ENCODE measurements at places on chromosomes 13 and 19.
A peak's percentile ranks its signal among the peaks of the same experiment; 100 is the strongest.

DNA sequence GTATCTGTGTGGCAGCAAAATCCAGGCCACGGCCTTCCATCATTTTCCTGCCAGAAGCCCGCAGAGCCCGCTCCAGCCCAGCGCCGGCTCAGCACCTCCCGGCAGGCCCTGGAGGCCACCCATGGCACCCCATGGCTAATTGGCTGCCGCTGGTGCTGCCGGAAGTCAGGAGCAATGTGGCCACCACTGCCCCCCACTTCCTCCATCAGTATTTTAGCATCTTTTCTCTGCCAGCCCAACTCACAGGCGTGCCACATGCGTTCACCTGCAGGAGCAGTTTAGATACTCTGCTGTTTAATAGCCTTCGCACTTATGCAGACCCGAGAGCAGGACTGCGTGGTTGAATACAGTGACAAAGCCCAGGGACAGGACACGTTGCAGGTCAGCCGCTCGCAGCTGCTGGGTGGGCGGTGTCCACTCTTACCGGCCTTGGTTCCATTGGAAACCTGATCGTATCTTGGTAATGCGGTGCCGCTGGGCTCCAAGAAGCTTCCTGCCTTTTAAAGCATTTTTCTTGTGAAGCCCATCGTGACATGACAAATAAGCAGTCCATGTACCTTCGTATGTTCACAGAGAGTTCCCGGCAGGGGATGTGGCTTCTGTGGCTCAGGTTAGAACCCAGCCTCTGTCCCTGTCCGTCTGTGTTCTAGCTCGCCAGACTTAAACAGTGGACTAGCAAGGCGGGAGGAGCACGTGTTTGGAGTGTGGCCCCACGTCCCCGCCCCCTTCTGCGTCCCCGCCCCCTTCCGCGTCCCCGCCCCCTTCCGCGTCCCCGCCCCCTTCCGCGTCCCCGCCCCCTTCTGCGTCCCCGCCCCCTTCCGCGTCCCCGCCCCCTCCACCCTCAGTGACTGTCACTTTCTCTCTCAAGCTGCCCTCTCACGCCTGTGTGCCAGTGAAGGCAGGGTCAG is 162.0 kb upstream of the SOX1 start:
- peak; percentile 18 for DNase-seq

DNA sequence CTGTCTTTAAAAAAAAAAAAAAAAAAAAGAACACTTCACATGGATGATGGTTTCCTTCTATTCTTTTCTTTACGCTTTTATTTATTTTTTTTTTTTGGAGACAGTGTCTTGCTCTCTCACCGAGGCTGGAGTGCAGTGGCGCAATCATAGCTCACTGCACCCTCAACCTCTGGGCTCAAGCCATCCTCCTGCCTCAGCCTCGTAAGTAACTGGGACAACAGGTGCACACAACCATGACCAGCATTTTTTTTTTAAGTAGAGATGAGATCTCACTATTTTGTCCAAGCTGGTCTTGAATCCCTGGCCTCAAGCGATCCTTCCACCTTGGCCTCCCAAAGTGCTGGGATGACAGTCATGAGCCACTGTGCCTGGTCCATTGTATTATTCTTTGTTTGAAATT is 24.3 kb downstream of the ANKRD27 start:
- no peak for DNase-seq

GRCh38 chr19:485077-485476 is 11.2 kb upstream of the MADCAM1 start:
- DNase-seq = no peak

DNA sequence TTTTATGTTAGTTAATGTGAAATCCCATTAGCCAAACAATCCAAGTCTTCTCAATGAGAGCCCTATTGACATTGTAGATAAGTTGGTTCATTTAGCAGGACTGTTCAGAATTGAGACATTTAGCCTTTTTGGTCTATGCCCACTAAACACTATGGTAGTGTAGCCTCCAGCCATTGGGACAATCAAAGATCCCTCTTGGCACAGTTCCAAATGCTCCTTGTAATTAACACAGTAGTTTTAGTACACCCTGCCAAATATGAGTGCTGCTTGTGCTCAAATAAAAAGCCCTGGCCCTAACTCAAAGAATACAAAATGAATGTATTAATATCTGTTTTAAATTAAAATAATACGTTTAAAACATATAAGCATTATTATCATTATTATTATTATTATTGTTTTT is 15.4 kb upstream of the FAM216B start:
- no peak for DNase-seq

DNA sequence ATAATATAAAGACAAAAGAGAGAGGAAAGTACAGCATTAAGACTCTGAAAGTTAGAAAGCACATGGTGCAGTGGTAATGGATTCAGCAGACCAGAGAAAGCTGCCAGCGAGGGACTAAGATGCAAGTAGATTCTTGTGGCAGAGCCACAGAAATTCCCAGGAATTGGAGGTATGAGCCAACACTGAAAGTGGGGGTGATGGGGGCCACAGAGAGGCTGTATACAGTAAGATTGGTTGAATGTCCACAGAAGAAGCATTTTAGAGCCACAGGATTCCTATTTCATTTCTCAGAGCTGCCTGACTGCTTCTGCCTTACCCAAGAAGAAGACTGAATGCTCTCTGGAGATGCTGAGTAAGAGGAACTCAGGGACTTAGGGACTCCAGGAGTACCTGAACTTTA is 295.0 kb downstream of the LMO7 start:
- no peak for DNase-seq

- no peak for DNase-seq
Measured at GRCh38 chr19:17719730-17720400, 585 bp downstream of the MAP1S start.

GRCh38 chr13:88601949-88602348 is 930.8 kb downstream of the SLITRK5 start:
- DNase-seq = no peak

DNA sequence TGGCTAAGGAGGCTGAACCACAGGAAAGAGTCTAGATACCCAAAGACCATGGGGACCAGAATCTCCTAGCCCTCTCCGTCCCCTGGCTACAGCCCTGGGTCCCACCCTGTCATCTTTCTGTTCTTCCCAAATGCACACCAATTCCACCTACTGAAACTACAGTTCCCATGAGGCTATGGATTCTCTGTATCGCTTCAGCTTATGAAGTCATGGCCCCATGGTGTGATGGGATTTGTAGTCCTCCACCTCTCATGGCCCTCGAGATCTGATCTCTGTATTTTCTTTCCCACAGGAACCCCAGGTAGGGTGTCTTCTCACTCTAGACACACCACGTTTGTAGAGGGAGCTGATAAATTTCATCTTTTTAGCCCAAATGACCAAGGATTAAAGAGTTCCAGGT is 11.8 kb downstream of the PTPRH start:
- DNase-seq = no peak

GRCh38 chr13:110444226-110444653 is 117.3 kb downstream of the RAB20 start:
- peak; percentile 11 for DNase-seq

GRCh38 chr13:45928843-45929242 is 77.3 kb upstream of the SIAH3 start:
- no peak for DNase-seq

DNA sequence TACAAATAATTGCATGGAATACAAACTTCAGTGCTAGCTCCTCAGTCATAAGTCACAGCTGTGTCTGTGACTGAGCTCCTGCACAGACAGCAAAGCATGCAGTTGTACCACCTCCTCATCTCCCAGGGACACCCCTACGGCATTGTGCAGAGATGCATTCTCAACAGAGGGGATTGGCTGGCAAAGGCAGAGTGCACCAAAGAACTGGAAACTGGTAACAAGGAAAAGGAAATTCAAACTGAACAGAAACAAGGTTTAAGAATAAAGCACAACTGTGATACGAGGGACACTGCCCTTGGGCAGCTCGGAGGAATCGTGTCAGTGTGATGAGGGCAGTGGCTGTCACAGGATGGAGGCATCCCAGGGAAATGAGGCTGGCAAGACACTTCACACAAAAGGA is 126.1 kb upstream of the SOX1 start:
- DNase-seq = no peak

DNA sequence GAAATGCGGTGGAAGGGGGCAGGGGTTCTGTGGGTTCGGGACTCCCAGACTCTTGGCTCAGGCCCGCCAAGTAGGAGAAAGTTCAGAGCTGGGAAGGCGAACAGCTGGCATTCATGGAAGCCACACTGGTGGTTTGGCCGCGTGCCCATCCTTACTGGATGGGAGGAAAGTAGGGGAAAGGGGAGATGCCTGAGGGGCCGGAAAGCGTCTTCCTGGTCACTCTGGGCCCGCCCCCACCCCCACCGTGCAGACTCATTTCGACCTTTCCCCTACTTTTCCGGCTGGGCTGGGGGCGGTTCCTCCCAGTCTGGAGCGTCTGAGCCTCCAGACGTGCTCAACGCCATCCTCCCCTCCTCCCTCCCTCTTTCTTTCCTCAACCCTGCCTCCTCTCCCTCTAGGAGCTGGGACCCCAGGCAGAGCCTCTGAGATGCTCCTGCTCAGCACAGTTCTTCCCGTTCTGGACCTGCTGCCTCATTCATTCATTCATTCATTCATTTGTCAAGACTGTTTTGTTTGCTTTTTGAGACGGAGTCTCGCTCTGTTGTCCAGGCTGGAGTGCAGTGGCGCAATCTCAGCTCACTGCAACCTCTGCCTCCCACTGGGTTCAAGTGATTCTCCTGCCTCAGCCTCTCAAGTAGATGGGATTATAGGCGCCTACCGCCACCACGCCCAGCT is 3.5 kb downstream of the ANGPTL4 start:
- DNase-seq = peak; percentile 34
